ENCODE measurements at places on chromosomes 6 and 20.

DNA sequence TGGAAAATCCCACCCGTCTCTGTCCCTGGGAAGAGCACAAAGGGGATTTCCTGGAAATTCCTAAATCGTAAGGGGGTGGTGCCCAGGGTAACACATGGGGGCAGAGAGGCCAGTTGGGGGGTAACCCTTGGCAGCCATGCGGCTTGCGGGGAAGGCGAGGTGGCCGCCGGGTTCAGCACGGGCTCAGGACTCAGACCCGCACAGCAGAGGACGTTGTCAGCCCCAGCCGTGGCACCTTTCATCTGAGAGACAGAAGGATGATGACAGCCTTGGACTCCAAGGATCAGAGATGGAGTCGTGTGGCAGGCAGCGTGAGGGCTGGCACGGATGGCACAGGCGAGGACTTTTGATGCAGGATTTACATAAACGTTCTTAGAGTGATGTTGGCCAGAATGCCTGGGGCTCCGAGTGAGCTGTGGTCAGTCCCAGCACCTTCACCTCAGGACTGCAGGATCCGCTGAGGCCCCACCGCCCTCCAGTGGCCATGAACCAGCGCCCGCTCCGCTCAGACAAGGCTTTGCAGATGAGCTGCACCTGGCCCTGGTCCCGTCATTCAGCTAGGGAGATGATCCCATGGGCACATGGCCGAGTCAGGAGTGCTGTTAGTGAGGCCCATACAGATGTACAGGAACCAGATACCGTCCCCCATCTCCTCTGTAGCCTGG lies 190.3 kb downstream of the TAF4 start:
- DNase-seq = no peak

DNA sequence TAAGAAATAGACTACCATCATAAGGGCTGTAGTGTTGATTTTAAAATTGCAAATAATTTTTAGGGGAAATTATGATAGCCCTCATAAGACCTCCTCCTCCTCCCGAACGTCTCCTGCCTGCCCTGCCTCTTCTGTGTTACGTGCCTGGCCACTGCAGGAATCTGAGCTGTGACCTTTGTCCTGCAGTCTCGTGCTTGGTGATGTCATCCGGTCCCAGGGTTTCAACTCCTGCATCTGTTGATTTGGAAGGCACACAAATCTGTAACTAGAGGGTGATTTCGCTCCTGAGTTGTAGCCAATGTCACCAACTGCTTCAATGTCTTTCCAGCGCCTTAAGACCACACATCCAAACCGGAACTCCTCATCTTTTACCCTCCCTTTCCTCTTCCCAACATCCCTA lies 163.2 kb downstream of the AIG1 start:
- DNase-seq = no peak

GRCh38 chr20:35837577-35838195 lies 65.9 kb downstream of the PHF20 start:
- DNase-seq = no peak

- no peak for DNase-seq
Measured at GRCh38 chr6:20302702-20303251, 90.5 kb upstream of the MBOAT1 start.

DNA sequence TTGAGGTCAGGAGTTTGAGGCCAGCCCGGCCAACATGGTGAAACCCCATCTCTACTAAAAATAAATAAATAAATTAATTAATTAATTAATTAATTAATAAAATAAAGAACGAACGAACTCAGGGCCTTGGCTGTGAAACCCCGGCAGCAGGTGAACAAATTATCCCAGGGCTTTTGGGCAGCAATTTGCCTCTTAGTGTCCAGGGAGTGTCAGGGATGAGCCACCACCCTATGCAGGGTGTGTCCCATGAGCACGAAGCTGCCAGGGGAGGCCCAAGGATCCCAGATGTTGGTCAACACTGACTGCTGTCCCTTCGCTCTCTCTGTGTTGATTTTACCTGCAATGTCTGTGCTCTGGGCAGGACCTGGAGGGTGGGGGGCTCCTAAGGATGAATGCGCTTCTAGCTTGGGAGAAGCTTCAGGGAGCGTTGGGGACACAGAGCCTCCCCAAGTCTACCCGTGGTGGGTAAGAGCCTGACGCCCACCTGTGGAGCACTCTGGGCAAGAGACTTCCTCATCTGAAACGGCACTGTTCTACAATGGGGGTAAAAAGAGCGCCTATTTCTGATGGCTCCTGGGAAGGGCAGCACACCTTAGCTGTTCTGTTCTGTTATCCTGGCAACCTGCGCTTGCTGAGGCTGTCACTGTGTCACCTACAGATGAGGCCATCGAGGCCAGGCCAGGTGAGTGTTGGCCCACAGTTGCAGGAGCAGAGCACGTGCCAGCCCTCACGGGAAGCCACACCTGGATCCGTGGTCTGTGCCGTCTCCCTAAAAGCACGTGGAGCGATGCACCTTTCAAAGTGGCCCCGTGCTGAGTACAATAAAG lies 125.5 kb upstream of the CDH4 start:
- DNase-seq = no peak

DNA sequence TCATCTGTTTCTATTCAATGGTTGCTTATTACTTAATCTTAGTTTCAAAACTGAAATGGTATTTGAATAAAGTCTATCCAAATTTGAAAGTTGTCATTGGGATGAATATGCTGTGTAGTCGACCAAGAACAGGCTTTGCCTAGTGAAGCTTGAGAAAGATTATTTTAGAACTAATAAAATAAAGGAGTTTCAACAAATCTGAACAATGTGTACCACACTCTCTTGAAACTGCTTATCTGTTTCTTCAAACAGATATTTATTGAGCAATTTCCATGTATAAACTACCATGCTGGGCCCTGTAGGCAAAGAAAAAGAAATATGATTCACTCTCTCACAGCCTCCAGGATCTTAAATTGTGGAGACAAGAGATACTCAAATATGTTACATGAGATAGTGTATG lies 174.4 kb downstream of the OGFRL1 start:
- DNase-seq = no peak

GRCh38 chr6:16270178-16270794 lies 31.9 kb downstream of the GMPR start:
- DNase-seq = no peak

DNA sequence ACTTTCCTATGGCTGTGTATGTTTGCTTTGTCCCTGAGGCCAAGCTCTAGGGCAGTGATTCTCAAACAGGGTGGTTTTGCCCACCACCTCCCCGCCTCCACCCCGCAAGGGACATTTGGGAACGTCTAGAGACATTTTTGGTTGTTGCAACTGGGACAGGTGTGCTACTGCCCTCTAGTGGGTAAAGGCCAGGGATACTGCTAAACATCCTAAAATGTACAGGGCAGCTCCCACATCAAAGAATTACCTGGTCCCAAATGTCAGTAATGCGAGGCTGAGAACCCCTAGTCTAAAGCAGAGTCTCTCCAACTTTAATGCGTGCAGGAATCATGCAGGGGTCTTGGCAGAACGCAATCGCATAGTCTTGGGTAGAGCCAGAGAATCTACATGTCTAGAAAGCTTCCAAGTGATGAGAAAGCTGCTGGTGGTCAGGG lies 5.1 kb downstream of the KCNS1 start:
- DNase-seq = no peak

GRCh38 chr6:116099036-116099435 lies 1.6 kb upstream of the NT5DC1 start:
- no peak for DNase-seq

DNA sequence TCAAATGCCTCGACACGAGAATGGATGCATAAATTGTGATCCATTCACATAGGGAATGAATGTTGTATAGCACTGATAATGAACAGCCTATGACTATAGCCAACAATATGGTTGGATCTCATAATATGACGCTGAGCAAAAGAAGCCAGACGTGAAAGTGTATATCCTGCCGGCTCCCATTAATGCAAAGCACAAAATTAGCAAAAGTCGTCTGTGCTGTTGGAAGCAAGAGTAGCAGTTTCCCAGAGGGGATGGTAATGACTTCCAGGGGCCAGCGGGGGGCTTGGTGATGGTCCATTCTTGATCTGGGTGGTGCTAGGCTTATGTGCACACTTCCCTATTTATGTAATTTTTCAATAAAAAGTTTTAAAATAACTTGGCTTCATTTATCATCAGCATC lies 1.0 kb upstream of the TAGAP start:
- DNase-seq = no peak

GRCh38 chr6:116812051-116812650 lies 16.7 kb downstream of the GPRC6A start:
- no peak for DNase-seq

DNA sequence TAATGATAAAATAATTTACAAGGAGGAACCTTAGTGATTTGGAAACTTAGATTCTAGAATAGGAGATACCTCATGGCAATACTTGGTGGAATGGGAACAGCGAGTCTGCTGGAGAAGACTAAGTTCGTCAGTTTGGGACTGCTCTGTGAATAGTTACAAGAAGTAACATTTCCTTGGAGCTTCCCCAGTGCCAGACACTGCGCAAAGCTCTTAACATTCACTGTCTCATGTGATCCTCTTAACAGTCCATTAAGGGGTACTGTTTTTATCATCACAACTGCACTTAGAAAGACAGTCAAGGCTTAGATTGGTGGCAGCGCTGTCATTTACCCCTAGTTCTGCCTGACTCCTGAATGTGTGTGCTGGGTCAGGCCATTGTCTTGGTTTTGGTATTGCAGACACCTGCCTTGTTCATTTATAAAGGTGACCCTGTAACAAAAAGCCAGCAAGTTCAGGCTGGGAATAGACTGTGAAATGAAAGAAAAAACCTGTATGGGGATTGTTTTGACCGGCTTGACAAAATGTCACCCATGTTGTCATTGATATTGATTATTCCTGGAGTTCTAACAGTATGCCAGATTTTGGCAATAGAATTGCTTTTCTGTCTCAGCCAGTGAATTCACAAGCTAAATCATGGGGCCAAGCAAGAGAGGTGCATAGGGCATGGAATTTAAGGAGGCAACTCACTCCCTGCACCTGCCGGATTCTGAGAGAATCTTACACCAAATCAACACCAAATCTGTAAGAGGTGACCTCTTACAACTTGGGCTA lies 118.4 kb downstream of the SASH1 start:
- DNase-seq = no peak

- no peak for DNase-seq
Measured at GRCh38 chr6:14384175-14384949, 266.8 kb downstream of the CD83 start.

Measured in stimulated activated CD4-positive, alpha-beta T cell treated with anti-CD3 and anti-CD28 coated beads, Interleukin-1b, Interleukin-23, amount 100 ng/mL, for 4 hours (primary cell).